ENCODE measurements at places on chromosomes 16 and 17.

DNA sequence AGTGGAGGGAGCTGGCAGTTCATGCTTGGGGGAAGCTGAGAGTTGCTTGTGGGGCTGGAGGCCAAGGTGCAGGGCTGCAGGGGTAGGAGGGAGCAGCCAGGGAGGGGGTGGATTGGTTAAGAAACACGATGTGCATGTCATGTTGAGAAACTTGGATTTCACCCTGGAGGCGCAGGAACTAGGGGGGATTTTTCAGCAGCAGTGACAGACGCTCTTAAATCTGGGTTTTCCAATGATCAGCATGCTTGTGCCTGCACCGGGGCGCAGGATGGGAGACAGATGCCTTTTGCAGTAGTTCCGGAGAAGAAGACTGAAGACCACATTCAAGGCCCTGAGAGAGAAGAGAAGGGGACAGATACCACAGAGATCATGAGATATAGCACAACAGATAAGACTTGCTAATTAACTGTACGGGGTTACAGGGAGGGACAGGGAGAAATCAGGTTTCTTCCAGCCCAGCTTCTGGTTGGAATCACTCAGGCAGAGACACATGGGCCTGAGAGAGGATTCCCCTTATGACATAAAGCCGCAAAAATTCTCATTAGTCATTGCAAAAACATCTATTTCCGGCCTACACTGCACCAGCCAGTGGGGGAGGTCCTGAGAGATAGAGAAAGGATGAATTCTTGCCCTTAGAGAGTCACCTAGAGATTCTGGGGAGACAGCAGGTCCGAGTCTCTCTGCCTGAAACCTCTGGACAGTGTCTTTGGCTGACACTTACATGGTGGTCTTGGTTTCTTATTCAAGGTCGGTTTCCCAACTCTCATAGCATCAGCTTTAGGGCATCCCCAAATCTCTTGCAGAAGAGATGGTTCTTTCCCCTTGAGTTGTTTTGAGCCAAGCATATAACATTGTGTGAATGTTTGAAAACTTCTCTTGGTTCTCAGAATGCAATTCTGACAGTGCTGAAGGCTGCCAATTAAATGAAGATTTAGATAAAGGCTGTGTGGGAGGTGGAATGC, 27.1 kb downstream of the CDH13 start:
- H3K36me3 ChIP-seq = no peaks in the 10 kb centered on the region
- H3K4me3 ChIP-seq = no peak overlapping the region
- peaks cover 83% of the 10 kb centered on the region for H3K4me1 ChIP-seq
- H3K27ac ChIP-seq = peak overlapping the region; percentile 76
- DNase-seq = peak; percentile 36

DNA sequence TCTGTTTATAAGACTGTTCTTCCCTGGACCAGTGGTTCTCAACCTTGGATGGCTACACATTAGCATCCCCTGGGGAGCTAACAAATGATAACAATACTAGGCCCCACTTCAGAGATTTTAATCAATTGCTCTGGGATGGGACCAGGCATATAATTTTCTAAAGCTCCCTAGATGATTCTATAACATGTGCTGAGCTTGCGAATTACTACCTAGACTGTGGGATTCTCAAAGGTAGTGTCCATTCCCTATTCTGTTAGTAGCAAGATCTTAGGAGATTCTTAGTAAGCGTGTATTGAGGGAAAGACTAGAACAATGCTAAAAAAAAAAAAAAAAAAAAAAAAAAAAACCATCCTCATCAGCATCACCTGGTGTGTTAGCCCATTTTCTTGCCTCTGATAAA, 412.0 kb upstream of the CDH5 start:
- no peak overlapping the region for H3K4me3 ChIP-seq
- DNase-seq = no peak
- no peaks in the 10 kb centered on the region for H3K36me3 ChIP-seq
- no peaks in the 10 kb centered on the region for H3K4me1 ChIP-seq
- no peak overlapping the region for H3K27ac ChIP-seq

DNA sequence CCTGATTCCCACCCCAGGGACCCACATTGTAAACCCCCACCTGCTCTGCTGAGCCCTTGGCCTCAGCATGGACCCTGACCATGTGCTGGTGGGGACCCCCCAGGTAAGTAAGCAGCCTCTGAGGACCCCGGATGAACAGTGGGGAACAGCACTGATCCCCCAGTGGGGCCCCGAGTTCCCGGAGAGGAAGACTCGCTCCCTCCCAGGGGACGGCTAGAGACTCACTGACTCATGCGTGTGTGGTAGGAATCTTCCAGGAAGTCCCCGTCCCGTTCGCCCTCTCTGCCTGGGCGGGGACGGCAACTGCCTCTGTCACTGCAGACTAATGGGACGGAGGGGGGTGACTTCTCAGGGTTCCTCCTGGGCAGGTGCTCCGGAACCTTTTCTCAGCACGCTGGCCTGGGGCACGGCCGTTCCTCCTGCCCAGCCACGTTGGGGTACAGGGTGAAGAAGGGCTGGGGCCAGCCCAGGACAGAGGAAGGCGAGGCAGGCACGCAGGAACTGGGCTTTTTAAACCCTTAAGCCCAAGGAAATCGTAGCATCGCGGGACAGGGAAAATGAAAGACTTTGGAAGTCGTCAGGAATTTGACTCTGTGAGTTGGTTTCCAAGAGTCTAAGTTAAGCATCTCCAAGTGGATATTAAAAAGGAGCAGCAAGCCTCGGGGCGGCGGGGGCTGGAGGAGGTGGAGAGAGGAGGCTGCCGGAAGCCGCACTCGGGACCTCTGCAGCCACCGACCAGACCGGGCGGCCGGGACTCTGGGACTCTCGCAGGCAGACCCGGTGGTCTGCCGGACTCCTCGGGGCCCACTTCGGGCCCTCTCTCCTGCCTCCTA, 178.7 kb downstream of the SEC14L1 start:
- DNase-seq = no peak
- no peaks in the 10 kb centered on the region for H3K36me3 ChIP-seq
- peaks cover 3% of the 10 kb centered on the region for H3K27me3 ChIP-seq
- H3K27ac ChIP-seq = peak overlapping the region; percentile 37
- peak overlapping the region; percentile 13 for H3K4me3 ChIP-seq

DNA sequence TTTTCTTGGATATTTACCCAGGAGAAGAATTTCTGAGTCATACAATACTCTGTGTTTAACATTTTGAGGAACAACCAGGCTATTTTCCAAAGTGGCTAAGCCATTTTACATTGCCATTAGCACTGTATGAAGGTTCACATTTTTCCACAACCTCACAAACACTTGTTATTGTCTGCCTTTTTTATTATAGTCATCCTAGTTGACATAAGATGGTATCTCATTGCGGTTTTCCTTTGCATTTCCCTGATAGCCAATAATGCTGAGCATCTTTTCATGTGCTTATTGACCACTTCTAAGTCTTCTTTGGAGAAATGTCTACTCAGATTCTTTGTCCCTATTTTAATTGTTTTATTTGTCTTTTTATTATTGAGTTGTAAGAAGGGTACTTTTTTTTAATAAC, 107.4 kb upstream of the CES5A start:
- no peak overlapping the region for H3K4me3 ChIP-seq
- DNase-seq = no peak
- no peaks in the 10 kb centered on the region for H3K36me3 ChIP-seq
- no peaks in the 10 kb centered on the region for H3K4me1 ChIP-seq

- H3K36me3 ChIP-seq = no peaks in the 10 kb centered on the region
- no peak for DNase-seq
- no peaks in the 10 kb centered on the region for H3K27me3 ChIP-seq
- H3K27ac ChIP-seq = no peak overlapping the region
- no peak overlapping the region for H3K4me3 ChIP-seq
These were observed 80.0 kb downstream of the PCTP start for GRCh38 chr17:55830699-55831471.

DNA sequence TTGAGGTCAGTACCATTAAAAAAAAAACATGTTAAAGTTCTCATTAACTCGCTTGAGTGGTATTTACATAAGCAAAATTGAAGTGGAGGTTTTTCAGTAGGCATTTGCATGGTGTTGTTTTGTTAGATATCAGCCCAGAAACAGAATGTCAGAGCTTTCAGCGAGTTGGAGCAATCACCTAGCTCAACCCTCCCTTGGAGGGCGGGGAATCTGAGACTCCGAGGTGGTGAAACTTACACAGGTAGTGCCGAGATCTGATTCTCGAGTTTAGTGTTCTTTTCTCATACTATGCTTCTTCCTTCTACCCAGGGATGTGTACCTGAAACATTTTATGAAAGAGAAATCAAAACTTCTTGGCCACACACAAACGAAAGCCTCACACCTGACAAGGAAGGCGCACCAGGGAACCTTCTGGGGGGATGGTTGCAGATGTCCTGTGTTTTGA, 6.6 kb downstream of the SEC14L1 start:
- no peak for DNase-seq
- peaks cover 44% of the 10 kb centered on the region for H3K36me3 ChIP-seq
- H3K4me3 ChIP-seq = no peak overlapping the region
- no peak overlapping the region for H3K27ac ChIP-seq
- peaks cover 3% of the 10 kb centered on the region for H3K4me1 ChIP-seq

DNA sequence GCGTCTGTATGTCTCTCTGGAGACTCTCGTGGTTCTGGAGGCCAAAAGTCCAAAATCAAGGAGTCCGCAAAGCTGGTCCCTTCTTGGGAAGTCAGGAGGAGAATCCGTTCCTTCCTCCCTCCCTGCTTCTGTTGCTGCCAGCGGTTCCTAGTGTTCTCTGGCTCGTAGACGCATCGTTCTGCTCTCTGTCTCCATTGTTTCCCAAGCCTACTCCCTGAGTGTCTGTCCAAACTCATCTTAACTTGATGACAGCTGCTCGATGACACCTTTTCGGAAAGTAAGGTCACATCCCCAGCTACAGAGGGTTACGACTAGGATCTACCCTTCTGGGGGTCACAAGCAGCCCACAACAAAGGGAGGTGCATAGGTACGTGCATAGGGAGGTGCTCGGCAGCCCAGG, 80.7 kb upstream of the FOXF1 start:
- no peak for DNase-seq
- H3K36me3 ChIP-seq = no peaks in the 10 kb centered on the region
- H3K4me3 ChIP-seq = no peak overlapping the region
- H3K27me3 ChIP-seq = peaks cover 27% of the 10 kb centered on the region
- H3K4me1 ChIP-seq = no peaks in the 10 kb centered on the region

DNA sequence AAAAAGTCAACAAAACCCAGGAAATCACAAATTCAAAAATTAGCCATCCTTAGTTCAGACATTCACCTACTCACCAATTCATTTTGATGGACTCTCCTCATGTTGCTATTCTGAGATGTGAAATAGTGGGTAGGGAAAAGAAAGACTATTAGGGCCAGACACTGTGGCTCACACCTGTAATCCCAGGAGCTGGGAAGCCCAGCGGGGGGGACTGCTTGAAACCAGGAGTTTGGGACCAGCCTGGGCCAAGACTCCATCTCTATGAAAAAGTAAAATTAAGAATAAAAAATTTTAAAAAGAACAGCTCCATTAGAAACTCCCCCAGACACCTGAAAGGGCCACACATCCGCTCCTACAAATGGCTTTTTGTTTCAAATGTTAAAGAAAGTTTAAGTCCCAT, 21.4 kb downstream of the UBE2O start:
- H3K4me3 ChIP-seq = no peak overlapping the region
- H3K4me1 ChIP-seq = no peaks in the 10 kb centered on the region
- no peaks in the 10 kb centered on the region for H3K36me3 ChIP-seq
- H3K27ac ChIP-seq = no peak overlapping the region
- DNase-seq = no peak

- no peaks in the 10 kb centered on the region for H3K36me3 ChIP-seq
- H3K27ac ChIP-seq = no peak overlapping the region
- H3K4me3 ChIP-seq = no peak overlapping the region
- no peak for DNase-seq
- H3K27me3 ChIP-seq = no peaks in the 10 kb centered on the region
These were observed 17.2 kb upstream of the METRNL start for GRCh38 chr17:83062011-83062817.

- DNase-seq = no peak
- no peaks in the 10 kb centered on the region for H3K4me1 ChIP-seq
- H3K27me3 ChIP-seq = peaks cover 2% of the 10 kb centered on the region
- H3K36me3 ChIP-seq = no peaks in the 10 kb centered on the region
These were observed 85.1 kb downstream of the RGS9 start for GRCh38 chr17:65222214-65222738.
